ENCODE measurements at places on chromosomes 5 and 9. TPM values are rescaled to one million over a fixed set of nuclear protein-coding genes. Genes with fewer than 3 reads are reported as not detected.

Gene FOXD4L5
- not detected for total RNA-seq

Gene CDX1
- 0.14 TPM for total RNA-seq

Gene ACOT12
- total RNA-seq, result not detected

- no peak for ATAC-seq
Observed at GRCh38 chr9:120916588-120916987, 10.0 kb downstream of the TRAF1 start.

- no peak for ATAC-seq
Observed at GRCh38 chr5:132473019-132473531, 17.5 kb downstream of the IRF1 start.

DNA sequence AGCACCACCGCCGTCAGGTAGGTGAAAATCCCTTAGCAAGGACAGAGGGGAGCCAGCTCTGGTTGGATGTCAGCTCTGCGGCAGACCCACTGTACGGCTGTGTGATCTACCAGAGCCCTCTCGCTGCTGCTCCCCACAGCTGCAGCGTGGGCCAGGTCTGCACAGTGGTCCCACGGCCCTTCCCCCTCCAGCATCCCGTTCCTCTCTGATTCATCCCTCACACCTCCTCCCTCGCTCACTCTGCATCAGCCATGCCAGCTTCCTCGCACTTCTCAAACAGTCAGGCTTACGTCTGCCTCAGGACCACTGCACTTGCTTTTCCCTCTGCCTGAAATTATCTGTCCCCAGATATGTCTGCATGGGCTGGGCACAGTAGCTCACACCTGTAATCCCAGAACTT is 26.6 kb upstream of the CFAP157 start:
- no peak for ATAC-seq

DNA sequence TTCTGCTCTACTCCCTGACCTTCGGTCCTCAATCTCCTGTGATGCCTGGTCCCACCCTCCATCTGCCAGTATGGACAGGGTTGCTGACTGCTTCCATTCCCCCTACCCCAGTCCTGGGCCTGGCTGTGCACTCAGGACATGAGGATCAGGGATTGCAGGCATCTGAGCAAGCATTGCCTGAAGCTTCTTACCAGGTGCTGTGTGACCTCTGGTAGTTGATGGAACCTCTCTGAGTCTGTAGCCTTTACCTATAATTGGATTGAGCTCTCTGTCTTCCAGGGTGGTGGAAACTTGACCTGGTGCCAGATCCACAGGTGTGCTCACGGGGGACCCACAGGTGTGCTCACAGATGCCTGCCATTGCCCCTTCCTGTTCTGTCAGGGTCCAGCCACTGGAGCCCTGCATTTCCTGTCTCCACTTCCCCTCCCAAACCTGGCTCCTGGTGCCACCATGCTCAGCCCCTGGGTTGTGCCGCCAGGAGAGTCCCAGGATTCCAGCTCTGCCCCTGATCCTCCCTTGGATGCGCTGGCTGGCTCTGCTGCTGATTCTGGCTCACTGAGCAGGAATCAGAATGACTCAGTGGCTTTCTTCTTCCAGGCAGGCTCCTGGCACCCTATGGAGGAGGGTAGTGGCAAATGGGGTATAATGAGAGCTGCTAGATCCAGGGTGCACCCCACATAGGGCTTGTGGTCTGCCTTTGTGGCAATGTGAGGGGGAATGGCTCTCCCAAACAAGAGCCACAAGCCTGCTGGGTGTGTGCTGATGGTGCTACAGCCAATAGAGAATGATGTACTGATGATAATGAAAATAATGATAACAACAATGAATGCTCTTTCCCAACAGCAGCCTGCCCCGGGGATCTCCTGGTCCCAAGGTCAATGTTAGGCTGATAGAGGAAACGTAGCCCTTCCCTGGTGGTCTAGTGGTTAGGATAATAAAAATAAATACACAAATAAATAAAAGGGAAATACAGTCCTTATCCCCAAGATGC is 35.2 kb upstream of the PSD2 start:
- no peak for ATAC-seq

- ATAC-seq, result no peak
Observed at GRCh38 chr9:21121079-21121478, 20.6 kb downstream of the IFNW1 start.

- ATAC-seq, result no peak
Observed at GRCh38 chr9:7937761-7938491, 138.3 kb upstream of the DMAC1 start.

GRCh38 chr5:177447611-177448243 is 1.1 kb downstream of the PRR7 start:
- ATAC-seq, result peak; percentile 2

DNA sequence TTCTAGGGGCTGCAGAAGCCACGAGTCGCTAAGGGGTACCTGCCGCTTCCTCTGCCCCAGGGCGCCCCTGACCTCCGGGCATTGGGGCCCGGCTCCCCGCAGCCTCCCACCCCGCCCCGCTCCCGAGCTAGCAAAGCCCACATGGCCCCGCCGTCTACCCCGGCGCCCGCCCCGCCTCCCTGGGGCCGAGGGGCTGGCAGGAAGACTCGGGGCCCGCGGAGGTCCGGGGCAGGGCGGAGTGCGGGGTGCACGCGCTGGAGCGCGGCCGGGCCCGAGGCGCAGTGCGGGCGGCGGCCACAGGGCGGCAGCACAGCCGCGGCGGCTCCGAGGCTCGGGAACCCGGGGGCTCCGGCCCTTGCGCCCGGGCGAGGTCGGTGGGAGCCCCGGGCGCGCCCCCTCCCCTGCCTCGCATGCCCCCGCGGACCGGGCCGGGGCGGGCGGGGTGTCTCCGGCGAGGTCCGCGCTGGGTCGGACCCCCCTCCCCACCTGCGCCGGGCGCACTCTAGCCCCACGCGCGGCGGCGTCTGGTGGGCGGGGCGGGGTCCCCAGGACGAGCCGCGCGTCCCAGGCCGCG is 6.7 kb downstream of the NRARP start:
- peak; percentile 65 for ATAC-seq

GRCh38 chr5:1111727-1112289 is at the start of gene SLC12A7:
Gene SLC12A7, minus strand, starts transcription at chr5:1112063. Its CDS starts 72 bp downstream, at chr5:1111991.
- ATAC-seq, result peak; percentile 66

DNA sequence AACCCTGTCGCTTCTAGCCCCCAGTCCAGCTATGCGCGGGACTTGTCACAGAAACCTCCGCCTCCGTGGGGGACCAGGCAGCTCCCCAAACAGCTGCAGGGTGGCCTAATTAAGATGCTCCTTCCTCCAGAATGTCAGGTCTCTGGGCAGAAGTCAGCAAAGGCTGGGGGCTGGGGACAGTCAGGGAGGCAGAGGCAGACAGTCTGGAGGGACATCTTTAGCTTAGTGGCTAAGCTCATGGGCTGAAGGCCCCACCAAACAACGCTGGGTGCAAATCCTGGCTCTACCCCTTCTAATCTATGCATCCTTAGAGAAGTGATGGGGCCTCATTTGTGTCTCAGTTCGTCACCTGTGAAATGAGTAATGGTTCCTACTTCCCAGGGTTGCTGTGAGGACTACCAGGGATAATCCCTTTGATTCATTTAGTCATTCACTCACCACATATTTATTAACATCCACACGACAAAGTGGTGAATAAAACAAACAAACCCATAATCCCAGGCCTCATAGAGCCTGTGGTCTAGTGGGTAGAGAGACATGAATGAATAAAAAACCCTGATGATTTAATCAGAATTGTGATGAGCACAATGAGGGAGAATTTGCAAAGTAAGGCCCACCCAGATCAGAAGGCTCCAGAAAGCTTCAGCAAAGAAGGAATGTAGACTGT is 20.2 kb upstream of the MED27 start:
- no peak for ATAC-seq
